ENCODE measurements at places on chromosomes 4 and X.

DNA sequence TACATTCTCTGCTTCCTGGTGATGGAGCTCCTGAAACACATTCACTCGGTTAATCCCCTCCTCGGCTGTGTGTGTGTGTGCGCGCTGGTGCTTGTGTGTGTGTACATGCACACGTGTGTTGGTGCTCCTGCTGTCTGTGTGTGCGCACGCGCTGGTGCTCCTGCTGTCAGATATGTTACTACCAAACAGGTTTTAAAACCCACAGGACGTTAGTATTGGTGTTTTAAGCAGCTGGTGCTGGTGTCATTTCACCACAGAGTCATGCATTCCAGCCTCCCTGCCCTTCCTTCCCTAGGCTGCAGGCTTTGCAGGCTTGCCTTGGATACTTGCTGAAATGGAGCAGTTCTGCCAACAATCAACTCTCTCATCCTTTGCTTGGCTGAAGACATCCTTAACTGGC is 48.1 kb upstream of the CPLX1 start:
- DNase-seq = no peak

DNA sequence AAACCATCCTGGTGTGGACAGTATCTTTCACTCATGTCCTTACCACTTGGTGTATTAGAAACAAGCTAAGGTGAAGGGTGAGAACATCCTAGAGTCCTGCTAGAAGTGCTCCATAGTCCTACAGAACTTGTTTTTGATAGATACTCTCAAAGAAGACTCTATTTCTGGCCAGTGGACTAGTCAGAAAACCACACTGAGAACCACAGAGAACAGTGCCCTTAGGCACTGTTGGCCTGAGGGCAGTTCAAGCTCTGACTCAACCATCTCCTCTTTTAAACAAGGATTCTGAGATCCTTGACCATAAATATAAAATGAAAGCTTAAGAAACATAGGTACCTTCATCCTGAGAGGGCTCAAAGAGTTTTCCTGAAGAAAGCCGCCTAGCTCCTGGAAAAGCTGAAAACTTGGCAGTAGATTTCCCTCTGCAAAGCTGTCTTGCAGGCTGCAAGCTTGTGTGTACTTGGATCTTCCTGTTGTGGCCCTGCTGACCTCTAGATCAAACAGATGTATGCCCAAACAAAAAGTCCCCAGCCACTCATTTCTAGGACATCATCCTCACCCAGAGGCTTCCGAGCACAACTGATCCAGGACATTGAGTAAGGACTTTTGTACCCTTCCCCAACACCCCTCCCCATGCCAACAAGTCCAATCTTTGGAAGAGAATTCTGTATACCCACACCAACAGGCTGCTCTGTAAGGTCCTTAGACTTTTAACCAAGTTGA is 111.6 kb upstream of the CXCL13 start:
- DNase-seq = no peak

GRCh38 chr4:125235971-125236370 is 78.8 kb upstream of the FAT4 start:
- DNase-seq = no peak

GRCh38 chrX:130100180-130100579 is 10.1 kb downstream of the ELF4 start:
- DNase-seq = no peak

- DNase-seq = no peak
These were observed 35.2 kb downstream of the SMIM20 start for GRCh38 chr4:25949173-25949748.

DNA sequence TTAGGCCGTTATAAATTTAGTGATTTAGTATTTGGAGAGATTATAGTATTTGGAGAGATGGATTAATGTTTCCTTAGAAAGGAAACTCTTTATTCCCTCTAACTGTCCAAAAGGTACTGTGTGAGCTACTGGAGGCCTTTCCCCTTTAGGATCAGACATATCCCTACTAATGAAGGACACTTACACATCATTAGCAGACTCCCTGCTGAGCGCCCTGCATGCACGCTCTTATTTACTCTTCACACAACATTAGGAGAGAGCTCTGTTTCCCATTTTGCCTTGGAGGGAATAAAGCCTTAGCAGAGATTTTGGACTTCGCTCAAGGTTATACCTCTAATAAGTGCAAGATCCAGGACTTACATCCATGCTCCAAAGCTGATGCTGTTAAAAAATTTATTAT is 17.8 kb upstream of the STOX2 start:
- DNase-seq = no peak

- no peak for DNase-seq
These were observed 1.1 kb downstream of the LNX1 start for GRCh38 chr4:53590187-53590586.

DNA sequence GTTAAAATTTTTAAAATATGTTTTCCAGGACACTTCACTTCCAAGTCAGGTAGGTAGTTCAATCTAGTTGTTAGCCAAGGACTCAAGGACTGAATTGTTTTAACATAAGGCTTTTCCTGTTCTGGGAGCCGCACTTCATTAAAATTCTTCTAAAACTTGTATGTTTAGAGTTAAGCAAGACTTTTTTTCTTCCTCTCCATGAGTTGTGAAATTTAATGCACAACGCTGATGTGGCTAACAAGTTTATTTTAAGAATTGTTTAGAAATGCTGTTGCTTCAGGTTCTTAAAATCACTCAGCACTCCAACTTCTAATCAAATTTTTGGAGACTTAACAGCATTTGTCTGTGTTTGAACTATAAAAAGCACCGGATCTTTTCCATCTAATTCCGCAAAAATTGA is 49.7 kb downstream of the XIAP start:
- DNase-seq = no peak

- no peak for DNase-seq
These were observed 8.9 kb downstream of the GPR174 start for GRCh38 chrX:79153348-79153747.

DNA sequence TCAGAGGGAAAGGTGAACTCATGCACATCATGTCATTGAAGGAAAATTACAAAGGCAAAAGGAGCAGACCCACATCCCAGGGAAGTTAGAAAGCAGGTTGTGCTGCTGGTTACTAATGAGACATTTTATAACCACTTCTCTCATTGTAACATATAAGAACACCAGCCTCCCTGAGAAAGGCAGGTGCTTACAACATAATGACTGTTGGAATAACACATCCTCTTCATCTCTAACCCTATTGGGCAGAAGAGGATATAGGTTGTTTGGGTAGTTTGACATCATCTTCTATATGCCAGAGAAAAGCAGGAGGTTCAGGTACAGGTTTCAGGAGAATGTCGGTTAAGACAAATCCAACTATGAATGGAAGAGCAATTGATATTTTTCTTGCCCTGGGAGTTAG is 77.6 kb downstream of the MAOA start:
- no peak for DNase-seq

- no peak for DNase-seq
These were observed 55.8 kb upstream of the PITX2 start for GRCh38 chr4:110678517-110679227.

- peak; percentile 24 for DNase-seq
These were observed 538.1 kb downstream of the PPP4R3C start for GRCh38 chrX:26925088-26925487.

DNA sequence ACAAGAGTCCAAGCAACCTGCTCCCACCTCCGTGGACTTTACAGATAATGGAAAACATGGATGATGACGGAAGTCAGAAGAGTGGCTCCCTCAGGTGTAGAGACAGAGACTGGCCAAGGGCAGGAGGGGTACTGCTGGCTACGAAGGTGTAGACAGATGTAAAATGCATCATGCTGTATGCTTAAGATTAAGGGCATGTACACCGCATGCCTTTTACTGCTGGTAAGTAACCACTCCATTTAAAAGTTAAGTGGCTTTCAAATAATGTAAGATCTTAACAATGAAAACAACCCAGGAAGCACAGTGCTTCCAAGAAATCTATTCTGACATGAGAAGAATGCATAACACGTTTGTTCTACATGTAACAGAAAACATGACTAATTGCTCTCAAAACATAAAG is 76.9 kb upstream of the FAM9B start:
- no peak for DNase-seq

GRCh38 chr4:7929118-7929951 is 10.3 kb downstream of the AFAP1 start:
- DNase-seq = peak; percentile 70

DNA sequence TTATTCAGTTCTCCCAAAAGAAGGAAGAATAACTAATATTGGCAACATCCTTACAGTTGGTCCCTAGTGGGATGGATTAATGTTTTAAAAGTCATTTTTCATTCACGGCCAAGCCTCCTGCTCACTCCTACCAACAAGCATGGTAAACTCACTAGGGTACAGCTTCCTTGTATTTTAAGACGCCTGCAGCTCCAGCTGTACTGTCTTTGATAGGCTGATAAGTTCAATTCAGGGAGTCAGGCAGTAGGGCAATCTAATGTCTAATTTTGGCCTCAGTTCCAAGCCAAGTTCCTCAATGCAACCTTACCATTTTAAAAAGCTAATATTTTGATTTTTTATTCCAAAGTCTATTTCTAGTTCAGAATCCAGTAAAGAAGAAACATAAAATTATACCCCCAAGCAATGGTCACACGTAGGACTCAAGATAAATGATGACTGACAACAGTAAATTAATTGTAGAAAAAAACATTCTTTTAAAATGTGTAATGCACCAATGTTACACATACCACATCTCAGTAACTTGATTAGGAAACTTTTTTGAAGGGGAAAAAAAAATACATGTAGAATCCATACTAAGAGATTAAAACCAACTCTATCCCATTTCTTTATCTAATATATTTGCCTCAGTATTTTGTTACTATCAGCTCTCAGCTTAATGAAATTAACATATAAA is 9.3 kb downstream of the LCORL start:
- no peak for DNase-seq

GRCh38 chrX:114165537-114165936 is 418.3 kb upstream of the HTR2C start:
- no peak for DNase-seq

DNA sequence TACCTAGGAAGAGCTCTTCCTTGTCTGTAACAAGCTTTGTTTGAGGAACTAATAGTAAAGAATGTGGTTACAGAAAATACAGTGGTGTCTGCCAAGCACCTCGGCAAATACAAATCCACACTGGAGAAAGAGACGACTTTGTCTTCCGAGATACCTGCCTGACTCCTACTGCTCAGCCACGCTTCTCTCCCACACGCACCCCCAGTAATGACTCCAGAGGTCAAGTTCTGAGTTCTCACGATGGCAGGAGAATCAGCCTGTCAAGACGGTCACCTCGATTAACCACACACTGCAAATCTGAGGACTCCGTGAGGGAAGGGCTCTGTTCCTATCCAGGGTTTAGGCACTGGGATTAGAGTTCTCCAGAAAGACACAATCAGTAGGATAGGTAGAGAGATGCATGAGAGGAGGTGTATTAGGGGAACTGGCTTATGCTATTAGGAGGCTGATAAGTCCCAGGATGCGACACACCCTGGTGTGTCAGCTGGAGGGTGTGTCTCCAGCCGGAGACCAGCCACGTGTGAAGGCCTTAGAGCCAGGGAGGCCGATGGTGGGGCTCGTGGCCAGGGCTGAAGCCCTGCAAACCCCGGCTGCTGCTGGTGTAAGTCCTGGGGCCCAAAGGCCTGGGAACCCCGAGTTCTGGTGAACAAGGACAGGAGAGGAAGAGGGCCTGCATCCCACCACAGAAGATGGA is 8.4 kb upstream of the TRIML2 start:
- no peak for DNase-seq

DNA sequence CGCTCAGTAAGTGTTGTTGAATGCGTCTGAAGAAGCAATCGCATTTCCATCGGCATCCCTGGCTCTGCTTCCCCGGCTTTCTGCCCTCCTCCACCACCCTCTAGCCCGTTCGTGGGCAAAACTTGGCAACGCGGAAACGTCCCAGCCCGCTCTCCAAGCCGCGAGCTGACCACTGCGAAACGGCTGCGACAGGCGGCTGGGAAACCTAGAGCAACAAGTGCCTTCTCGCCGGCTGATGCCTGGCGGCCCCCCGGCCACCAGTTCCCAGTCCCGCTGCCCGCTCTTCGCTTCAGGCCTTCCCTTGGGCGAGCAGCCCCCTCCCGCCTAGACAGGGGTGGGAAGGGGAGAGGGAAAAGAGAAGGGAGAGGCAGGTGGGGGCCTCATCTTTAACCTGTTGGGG is 837 bp downstream of the CITED1 start:
- no peak for DNase-seq

DNA sequence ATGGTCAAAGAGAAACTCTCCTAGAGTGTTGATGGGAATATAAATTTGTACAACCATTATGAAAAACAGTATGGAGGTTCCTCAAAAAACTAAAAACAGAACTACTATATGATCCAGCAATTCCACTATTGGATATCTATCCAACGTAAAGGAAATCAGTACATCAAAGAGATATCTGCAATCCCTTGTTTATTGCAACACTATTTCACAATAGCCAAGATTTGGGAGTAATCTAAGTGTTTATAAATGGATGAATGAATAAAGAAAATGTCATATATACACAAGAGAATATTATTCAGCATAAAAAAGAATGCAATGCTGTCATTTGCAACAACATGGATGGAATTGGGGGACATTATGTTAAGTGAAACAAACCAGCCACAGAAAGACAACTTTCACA is 1118.1 kb upstream of the PRKX start:
- no peak for DNase-seq

DNA sequence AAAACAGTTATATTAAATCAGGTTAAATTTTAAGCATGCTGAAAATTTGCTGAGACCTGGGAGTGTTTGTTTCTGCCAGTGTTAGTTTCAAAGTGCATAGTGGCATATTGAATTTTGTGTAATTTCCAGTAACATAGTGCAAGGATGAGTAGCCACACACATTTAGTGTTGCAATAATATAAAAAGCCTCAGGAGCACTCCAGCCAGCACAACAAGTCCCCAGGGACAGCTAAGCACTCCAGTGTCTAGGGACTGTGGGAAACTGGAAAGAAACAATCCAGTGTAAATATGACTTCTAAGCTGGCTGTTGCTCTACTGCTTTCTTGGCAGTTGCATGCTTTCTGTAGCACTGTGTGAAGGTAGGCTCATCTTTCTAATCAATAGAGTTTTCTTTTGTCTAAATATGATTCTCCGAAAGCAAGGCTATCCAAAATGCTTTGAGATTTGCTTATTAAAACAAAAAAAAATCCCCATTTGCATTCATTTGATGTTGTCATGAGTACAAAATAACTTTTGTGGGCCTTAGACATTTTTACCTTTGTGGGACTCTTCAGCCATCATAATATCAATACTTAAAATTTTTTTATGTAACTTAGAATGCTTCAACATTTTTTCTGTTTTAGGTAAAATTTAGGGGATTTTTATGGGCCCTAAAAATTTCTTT is 24.2 kb upstream of the CXCL2 start:
- peak; percentile 2 for DNase-seq

DNA sequence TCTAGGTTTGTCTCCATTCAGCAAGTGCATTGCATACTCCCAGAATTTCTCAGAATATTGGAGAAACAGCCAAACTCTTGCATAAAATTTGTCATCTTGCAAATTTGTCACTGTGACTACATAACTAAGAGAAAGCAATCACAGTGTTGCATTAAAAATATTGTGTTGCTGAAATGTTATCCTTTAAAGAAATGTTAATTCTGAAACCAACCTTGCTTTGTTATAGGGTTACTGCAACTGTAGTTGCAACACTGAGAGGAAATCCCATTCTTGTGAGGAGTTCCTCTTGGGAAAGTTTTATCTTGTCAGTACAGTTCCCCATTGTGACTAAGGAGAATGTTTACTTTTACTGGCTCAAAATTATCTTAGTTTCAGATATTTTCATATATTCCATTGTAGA is 20.9 kb downstream of the CYBB start:
- DNase-seq = no peak
